IMR-90 (cell line): ENCODE measurements at places on chromosomes 6 and 20.

DNA sequence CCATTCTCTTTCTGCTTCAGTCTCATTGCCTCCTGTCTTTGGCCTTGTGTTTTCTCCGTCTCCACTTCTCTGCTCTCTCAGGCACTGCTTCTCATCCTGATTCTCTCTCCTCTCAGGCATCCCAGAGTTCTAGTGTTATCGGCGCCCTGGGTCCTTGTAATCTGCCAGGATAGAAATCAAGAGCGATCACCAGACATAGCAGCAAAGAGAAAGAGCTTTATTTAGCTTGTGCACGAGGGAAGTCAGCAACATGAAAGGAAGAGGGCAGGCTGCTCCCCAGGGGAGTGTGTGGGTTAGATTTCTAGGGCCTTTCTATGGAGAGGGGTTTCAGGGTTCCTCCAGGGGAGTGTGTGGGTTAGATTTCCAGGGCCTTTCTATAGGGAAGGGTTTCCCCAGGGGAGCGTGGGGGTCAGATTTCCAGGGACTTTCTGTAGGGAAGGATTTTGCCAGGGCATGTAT, 32.5 kb downstream of the SUN5 start:
- DNase-seq = no peak

DNA sequence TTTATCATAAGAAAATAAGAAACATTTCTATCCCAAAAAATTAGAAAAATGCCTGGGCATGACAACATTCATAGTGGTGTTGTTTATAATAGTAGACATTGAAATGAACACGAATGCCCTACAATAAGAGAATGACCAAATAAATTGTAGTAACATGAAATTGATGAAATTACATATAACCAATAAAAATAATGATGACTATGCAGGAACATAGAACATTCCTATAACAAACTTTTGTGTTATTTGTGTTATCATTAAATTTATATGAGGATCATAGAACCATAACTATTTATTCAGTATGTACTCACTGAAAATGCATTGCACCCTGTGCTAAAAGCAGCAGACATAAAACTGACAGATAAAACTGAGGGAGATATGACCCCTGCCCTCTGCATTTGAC, 399.7 kb downstream of the CBLN4 start:
- DNase-seq = no peak

GRCh38 chr6:67016921-67017460, 1310.0 kb upstream of the EYS start:
- no peak for DNase-seq

- no peak for DNase-seq
Observed at GRCh38 chr6:89487864-89488263, 54.9 kb downstream of the ANKRD6 start.

- DNase-seq = no peak
Observed at GRCh38 chr20:59620860-59621505, 16.6 kb downstream of the PHACTR3 start.

DNA sequence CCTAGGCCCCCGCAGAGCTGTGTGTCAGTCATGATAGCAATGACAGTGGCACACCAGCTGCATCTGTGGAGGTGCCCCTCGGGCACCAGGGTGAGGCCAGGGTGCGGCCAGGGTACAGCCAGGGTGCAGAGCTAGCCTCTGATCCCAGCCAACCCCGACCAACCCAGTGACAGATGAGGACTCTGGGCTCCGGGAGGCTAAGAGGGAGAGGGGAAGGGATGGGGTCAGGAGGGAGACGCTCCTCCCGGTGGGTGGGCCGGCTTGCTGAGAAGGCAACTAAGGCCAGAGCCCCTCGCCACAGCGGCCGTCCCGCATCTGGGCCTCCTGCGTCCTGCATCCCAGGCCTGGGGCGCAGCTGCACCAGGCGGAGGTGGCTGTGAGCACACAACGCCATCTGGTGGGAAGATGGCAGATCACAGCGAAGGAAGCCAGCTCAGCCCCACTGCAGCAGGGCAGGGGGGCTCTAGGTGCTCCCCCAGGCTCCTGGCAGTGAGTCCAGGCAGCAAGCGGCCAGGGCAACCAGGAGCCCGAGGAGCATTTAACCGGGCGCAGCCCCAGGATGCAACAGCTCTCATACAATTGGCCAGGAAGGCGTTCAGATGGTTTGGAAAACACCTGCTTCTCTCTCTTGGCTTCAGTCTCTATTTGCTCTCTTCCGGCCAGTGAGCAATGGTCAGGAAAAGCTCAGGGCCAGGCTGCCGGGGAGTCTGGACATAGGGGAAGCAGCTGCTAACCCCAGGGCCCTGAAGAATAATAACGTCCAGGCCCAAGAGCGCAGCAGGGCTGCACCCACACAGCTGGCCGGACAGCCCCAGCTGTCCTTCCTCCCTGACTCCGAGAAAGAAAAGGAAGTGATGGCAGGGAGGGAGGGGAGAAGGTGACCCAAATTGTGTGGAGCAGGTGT, 169.4 kb downstream of the TAF4 start:
- DNase-seq = peak; percentile 28

DNA sequence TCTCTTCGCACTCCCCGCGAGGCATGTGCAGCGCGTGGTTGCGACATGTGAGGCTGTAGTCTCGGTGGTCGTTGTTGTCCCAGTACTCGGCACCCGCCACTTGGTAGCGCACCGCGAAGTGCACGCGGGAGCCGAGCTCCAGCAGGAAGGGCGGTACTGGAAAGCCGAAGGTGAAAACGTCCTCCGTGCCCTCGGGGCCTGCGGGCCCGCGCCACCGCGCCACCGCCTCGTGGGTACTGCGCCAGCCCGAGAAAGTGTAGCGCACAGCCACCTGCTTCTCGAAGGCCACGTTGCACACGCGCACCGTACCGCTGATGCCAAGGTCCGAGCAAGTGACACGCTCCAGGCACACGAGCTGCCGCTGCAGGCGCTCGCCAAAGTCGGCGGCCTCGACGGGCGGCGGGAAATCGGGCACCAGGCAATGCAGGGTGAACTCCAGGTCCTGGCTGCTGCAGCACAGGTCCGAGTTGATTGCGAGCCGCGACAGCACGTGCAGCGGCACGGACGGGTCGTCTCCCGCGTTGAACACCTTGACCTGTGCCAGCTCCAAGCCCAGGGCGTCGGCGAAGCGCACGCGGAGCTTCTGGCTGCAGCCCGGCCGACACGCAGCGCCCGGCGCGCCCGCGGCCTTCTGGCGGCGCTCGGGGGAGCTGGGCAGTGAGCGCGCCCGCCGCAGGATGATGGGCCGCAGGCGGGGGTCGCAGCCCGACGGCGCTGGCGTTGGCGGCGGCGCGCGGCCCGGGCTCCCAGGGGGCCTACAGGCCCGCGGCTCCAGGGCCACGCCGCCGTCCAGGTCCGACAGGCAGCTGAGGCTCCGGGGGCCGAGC, 840 bp downstream of the PPP1R3D start:
- DNase-seq = no peak
